ENCODE measurements at places on chromosomes 11 and 22. TPM values are rescaled to one million over a fixed set of nuclear protein-coding genes. Genes with fewer than 3 reads are reported as not detected.

Gene PKP3
- 4.6 TPM for polyA plus RNA-seq

Gene SMC1B
- 0.20 TPM for polyA plus RNA-seq

Gene CHADL
- polyA plus RNA-seq: 3.4 TPM

Gene KCTD21
- polyA plus RNA-seq: 9.5 TPM

Gene CHRM1
- polyA plus RNA-seq: not detected

Gene THRSP
- 0.33 TPM for polyA plus RNA-seq

Gene HBD
- 1.2 TPM for polyA plus RNA-seq

Gene SCT
- 2.0 TPM for polyA plus RNA-seq

Measured in renal cortex interstitium (tissue), 15 donors.